Inflammatory macrophage treated with lipopolysaccharide for 4 hours (primary cell): ENCODE measurements at places on chromosomes 1 and 21.

DNA sequence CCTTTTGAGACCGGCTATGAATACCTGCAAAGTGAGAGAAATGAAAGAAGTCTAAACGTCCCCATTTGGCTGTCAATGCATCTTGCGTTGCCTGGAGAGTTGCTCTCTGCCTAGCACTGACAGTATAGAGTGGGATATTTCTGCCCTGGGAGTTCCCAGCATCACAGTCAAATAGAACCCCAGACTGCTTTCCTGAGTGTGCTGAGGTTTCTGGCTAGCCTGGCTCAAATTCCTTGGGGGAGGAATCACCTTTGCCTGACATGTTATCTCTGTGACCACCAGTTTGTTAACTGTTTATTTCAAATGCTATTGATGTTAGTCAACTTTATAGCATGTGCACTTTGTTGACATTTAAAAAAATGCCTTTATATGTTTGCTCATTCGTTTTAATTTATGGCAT lies 212.0 kb upstream of the FAM78B start:
- DNase-seq: no peak

- DNase-seq: no peak
These were observed 49.7 kb downstream of the RYR2 start for GRCh38 chr1:237091691-237092090.

GRCh38 chr1:61053712-61054600 lies 28.4 kb upstream of the NFIA start:
- no peak for DNase-seq

GRCh38 chr1:110746644-110747259 lies 72.0 kb upstream of the KCNA3 start:
- DNase-seq: peak; percentile 44

DNA sequence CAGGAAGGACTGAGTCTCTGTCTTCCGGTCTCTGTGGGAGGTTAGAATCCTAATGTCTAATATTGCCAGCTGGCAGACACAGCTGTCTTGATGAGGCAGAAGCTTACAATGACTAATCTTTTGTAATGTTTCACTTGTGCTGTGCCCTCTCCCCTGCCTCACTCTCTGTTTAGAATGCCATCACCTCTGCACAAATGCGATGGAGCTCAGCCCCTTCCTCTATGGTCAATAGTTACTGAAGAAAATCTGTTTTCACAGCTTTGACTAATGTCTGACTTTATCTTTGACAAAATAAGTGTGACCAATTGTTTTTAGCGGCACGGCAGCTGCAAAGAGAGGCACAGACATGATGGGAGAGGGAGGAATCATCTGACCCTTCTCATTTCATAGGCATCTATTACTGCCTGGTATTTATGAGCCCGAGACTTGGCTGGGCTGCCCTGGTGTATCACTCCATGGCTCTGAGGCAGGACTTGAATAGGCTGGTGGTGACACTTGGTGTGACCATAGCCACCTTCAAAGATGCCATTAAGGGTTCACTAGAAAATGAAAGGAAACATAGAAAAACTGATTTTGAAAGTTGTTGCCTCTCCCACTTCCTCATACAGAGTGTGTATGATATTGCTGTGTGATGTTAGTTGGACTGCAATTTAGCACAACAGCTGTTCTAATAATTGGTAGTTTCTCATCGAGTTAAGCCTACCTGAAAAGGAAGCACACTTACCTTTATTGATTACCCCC lies 163.2 kb upstream of the NBPF11 start:
- peak; percentile 80 for DNase-seq

DNA sequence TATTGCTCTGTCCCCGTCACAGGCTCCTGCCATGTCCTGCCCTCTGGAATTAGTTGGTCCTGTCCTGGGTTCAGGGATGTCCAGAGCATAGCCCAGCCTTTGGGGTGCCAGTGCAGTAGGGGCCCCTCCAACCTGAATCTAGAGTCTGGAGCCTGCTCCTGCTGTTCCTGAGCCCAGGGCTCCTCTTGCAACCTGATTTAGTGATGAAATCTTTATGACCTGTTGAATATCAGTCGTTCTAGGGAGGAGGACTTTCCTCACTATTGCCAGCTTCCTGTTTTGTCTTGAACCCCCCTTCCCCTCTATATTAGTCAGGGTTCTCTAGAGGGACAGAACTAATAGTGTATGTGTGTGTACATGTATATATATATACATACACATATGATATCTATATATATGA lies 42.5 kb upstream of the STUM start:
- no peak for DNase-seq

GRCh38 chr1:57033222-57034001 lies 67.6 kb upstream of the C8B start:
- no peak for DNase-seq

DNA sequence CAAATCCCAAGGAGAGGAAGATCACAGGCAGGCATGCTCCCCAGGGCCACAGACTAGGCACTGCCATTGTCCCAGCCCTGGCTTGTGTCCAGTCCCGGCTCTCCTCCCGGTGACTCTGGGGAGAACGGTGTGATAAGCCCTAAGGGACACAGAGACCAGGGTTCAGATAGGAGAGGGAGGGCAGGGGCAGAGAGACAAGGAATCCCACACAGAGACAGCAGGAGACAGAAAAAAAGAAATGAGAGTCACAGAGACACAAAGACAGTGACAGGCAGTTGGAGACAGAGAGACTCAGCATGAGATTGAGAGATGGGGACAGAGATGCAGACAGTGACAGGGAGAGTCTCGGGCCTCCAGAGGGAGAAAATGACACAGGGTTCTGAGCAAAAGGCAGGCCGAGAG lies 361 bp downstream of the INSRR start:
- no peak for DNase-seq
